Astrocyte (in vitro differentiated cells and primary cell): ENCODE measurements at places on chromosomes 16 and 17. TPM values are rescaled to one million over a fixed set of nuclear protein-coding genes. Genes with fewer than 3 reads are reported as not detected.

- H3K36me3 ChIP-seq, result no peaks in the 10 kb centered on the region
- no peak for DNase-seq
- H3K27me3 ChIP-seq, result peaks cover 34% of the 10 kb centered on the region
- H3K27ac ChIP-seq, result no peak overlapping the region
- H3K4me3 ChIP-seq, result no peak overlapping the region
These were observed 4.6 kb upstream of the C17orf113 start for GRCh38 chr17:42055027-42055426.

- H3K27ac ChIP-seq, result peak overlapping the region; percentile 48
- peaks cover 12% of the 10 kb centered on the region for H3K36me3 ChIP-seq
- peaks cover 32% of the 10 kb centered on the region for H3K4me1 ChIP-seq
- no peaks in the 10 kb centered on the region for H3K27me3 ChIP-seq
- DNase-seq, result peak; percentile 40
These were observed 587 bp upstream of the CDK5R1 start for GRCh38 chr17:32486111-32486700.

ADORA2B gene
- total RNA-seq, result 4.0 and 5.5 TPM in 2 replicates

MRC2 gene
- total RNA-seq, result 361 and 588 TPM in 2 replicates

SLC46A1 gene
- total RNA-seq, result 7.4 and 7.9 TPM in 2 replicates
